ENCODE measurements at places on chromosomes 12 and 14. TPM values are rescaled to one million over a fixed set of nuclear protein-coding genes. Genes with fewer than 3 reads are reported as not detected.

The SIVA1 gene
- 116 TPM for total RNA-seq

The DYRK2 gene
- 34.7 TPM for total RNA-seq

The NANOG gene
- total RNA-seq: not detected

The KRT85 gene
- not detected for total RNA-seq

The TESPA1 gene
- 221 TPM for total RNA-seq

The SMCO3 gene
- total RNA-seq: not detected

The TAS2R13 gene
- 1.7 TPM for total RNA-seq

The PTGER2 gene
- 123 TPM for total RNA-seq

The DIO2 gene
- total RNA-seq: not detected

The TDP1 gene
- 69.6 TPM for total RNA-seq

The OAS3 gene
- 114 TPM for total RNA-seq

The KLRC2 gene
- total RNA-seq: not detected

The ASB8 gene
- 39.1 TPM for total RNA-seq

The LTB4R gene
- 23.4 TPM for total RNA-seq

All from T-helper 2 cell treated with Interferon-gamma antibody and Interleukin-4, amounts not matched to agents 100 ng/mL and 5 ng/mL, for 36 hours (primary cell).